Stimulated activated naive B cell treated with anti-CD40 and anti-IgM and Interleukin-4, amounts not matched to agents 10 μg/mL and 1 μg/mL and 100 μg/mL, for 72 hours (primary cell): ENCODE measurements at places on chromosomes 11 and 22.

DNA sequence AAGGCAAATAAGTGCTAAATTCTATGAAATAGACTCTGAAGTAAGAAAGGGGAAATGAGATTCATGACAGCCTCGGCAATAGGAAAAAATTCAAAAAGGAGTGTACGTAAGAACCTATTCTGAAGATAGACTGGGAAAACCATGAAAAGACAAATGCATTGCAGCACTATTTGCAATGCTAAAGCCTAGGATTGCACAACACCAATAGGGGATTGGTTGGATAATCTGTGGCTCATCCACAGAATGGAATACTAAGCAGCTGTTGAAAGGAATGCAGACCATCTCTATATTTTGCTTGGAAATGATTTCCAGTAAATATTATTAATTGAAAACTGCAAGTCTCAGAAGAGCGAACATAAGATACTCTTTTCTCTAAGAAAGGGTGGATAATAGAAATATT, 91.7 kb upstream of the CLMP start:
- no peak for DNase-seq

GRCh38 chr22:46594947-46595298, 25.3 kb upstream of the GRAMD4 start:
- DNase-seq: no peak

DNA sequence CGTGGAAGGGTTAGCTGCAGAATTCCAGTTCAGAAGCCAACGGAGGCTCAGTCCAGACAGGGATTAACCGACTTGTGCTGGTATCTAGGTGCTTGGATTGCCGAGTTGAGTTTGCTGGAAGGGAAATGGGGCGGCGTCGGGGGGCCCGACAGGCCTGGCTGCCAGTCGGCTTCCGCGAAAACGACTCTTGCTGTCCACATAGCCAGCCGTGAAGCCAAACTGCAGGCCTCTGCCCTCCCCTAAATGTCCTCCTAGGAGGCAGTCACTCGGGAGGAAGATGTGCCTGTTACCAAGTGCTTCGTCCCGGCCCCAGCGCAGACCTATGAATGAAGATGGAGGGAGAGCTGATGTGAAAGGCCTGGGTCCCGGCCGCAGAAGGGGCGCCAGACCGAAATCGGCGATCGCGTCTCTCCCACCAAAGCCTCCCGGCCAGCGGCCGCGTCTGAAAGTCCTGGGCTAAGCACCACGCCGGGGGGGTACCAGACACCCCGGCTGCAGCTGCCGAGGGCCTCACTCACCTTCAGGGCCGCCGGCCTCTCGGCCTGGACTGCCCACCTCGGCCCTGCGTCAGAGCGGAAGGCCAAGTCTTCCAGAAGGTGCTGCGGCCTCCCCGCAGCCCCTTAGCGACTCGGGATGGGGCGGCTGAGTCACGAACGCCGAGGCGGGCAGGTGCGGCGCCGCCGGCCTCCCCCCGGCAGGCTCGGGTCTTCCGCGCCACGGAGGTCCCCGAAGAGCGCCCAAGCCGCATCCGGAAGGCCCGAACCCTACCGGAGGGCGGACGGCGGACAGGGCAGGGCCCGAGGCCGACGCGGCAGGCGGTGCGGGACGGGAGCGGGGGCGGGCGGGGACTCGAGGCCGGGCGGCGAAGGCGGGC, 7.5 kb downstream of the DPAGT1 start:
- DNase-seq: peak; percentile 43

GRCh38 chr11:134565343-134565891, 153.4 kb upstream of the B3GAT1 start:
- no peak for DNase-seq

DNA sequence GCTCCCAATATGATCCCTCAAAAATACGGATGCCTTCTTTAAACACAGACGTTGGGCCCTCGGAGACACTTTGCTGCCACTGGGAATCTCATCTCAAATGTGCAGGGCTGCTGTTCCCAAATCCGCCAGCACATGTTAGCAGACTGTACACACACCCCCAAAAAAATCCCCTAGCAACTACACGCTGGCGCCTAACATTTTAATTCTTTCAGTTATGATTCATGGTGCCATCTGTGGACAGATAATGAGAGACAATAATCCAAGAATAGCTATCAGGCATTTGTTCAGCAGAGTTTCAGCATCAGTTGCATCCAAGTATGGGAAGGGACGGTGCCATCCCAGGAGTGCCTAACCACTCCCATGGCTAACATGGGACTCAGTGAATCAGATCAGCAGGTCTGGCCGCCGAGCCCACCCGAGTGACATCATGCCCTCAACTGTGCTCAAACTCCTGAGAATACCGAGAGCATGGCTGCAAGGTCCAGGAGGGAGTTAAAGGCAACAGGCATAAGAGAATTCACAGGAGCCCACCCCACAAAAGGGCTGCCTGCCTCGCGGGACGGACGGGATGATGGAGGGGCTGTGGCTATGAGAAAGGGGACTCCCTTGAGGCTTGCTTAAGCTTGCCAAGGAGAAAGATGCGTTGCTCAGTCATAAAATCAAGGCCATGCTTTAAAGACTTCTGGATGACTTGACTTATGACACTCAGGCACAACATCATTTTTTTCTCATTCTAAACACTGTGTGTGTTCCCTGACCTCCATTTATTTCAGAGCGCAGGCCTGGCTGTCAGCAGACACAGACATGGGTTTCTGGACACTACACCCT, 337.0 kb downstream of the SHANK2 start:
- DNase-seq: no peak

- no peak for DNase-seq
Measured at GRCh38 chr11:119378851-119379465, 2.5 kb downstream of the USP2 start.

DNA sequence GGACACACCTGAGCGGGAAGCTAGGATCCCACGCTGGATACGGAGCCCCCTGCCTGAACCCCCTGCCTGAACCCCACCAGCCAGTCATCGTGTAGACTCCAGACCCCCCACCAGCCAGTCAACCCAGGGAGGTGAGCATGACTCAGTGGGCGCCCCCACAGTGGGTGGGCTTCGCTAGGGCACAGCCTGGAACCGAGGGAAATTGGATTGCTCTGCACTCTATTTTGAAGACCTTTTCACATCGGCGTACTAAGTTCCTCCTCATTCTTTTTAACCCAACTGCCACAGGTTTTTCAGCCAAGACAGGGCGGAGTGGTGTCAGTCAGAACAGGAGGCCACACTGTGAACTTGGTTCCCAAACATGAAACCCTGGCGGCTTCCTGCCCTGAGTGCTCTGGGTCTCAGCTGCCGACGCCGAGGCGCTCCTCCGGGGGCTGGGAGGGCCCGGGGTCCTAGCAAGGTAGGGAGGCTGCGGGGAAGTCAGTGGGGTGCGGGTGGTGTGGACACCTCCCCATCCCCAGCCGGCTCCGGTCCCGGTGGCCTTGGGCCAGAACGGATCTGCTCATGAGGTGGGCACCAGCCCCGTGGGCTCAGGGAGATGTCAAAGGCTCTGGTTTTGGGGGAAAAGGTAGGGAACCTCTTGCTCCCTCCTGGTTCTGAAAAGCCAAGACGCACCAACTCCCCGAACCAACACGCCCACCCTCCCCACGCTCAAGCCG, 57.0 kb downstream of the BRD1 start:
- DNase-seq: no peak

GRCh38 chr11:75872887-75873416, 57.9 kb downstream of the UVRAG start:
- DNase-seq: peak; percentile 50

DNA sequence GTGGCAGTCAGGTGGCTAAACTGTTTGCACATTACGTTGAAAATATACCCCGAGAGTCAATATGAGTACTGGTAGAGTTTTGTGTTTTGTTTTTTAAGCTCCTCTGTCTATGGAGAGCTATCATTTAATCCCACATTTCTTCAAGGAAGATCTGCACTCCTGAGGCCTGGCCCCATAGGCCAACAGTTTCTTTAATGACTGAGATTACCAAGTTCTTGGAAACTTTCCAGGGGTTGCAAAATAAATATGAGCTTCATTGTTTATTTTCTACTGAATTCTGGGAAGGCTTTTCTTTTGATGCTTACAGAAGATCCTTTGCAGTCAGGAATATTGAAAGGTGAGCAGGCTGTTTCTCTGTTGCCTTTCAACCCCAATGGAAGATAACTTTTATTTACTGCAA, 452.0 kb downstream of the JRKL start:
- DNase-seq: no peak

DNA sequence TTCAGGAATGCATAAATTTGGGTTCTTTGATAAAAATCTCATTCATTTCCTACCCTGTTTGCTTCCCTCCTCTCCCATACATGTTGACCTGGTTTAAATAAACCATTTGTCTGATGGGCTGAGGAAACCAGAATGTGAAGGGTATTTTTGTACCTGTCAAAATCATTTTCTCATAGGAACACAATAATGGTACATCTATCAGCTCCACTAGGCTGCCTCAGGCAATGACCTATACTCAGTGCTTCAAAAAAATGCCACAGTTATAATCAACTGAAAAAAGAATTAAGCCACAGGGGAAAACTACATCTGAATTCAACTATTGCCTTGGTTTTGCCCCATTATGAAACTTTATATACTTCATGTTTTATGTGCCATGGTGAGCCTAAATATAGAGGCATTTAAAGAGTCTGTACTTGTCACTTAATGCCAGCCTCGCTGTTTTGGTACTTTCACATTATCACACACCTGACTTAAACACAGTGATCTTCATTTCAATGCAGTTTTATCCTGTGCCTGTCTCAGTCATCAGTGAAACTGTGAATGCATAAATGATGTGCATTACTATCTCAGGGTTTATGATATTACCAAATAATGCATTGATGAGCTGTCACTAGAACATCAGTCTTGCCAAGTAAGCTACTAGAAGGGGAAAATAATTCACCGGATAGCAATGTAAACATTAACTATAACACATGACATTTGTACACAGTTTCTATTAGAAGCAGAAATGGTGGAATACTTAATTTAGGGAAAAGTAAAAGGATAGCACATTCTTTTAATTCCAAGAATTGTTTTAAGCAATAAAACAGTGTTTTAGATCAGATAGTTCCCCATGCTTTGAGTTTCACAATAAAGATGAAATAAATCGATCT, 92.7 kb downstream of the MSANTD4 start:
- no peak for DNase-seq
